ENCODE measurements at places on chromosomes 5 and 9.

- DNase-seq: no peak
Measured at GRCh38 chr9:119398350-119398749, 29.1 kb upstream of the BRINP1 start.

- no peak for DNase-seq
Measured at GRCh38 chr5:107294211-107294550, 376.6 kb downstream of the EFNA5 start.

- DNase-seq: no peak
Measured at GRCh38 chr9:72278959-72279358, 86.0 kb downstream of the ZFAND5 start.

- no peak for DNase-seq
Measured at GRCh38 chr5:168676501-168676900, 97.3 kb upstream of the PANK3 start.

DNA sequence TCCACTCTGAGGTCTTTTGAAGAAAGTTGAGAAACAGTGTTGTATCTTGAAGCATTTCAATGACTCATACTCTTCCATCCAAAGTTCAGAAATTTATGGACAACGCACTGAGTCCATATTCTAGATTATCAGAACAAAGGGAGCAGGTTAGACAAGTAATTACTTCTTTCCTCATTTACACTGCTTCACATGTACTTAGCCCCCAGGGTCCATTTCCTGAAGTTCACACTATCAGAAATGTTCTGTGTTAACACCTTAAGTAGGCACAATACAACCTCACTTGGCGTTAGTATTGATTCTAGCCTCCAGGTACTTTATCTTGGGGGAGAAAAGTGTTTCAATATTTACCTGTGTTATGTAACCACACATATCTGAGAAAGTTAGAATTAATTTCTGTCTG is 487.9 kb upstream of the DMAC1 start:
- no peak for DNase-seq

All from SHP77 (cell line).